ENCODE measurements at places on chromosomes 7 and 10. TPM values are rescaled to one million over a fixed set of nuclear protein-coding genes. Genes with fewer than 3 reads are reported as not detected.

Gene TAS2R60
- not detected for total RNA-seq

- DNase-seq = peak; percentile 65
These were observed 478 bp upstream of the ZNF22 start for GRCh38 chr10:45000138-45000751.

Gene LRRTM3
- not detected for total RNA-seq

Gene NCF1
- total RNA-seq = 5.0 TPM

- no peak for DNase-seq
These were observed 165.1 kb downstream of the TNS3 start for GRCh38 chr7:47416492-47417480.

Data from breast epithelium (tissue), 4 donors.